ENCODE measurements at places on chromosomes 1 and 21. TPM values are rescaled to one million over a fixed set of nuclear protein-coding genes. Genes with fewer than 3 reads are reported as not detected.

The OR2G6 gene
- not detected for total RNA-seq

The RGS1 gene
- total RNA-seq = 27.1 TPM

The RWDD3 gene
- total RNA-seq = 10.8 TPM

The CAPN8 gene
- not detected for total RNA-seq

The MAGOH gene
- total RNA-seq = 85.7 TPM

The CD1C gene
- total RNA-seq = not detected

The LIN28A gene
- total RNA-seq = not detected

The ETNK2 gene
- total RNA-seq = 1.6 TPM

The EPHB2 gene
- total RNA-seq = 0.17 TPM

The GJA9 gene
- total RNA-seq = not detected

The KRTAP7-1 gene
- total RNA-seq = not detected

The FCGR2B gene
- not detected for total RNA-seq

The PODN gene
- not detected for total RNA-seq

The PWP2 gene
- 39.8 TPM for total RNA-seq

The C1orf115 gene
- 0.76 TPM for total RNA-seq
